Aorta (tissue), 5 donors: ENCODE measurements at places on chromosomes 3 and 15.
A peak's percentile ranks its signal among the peaks of the same experiment; 100 is the strongest.

DNA sequence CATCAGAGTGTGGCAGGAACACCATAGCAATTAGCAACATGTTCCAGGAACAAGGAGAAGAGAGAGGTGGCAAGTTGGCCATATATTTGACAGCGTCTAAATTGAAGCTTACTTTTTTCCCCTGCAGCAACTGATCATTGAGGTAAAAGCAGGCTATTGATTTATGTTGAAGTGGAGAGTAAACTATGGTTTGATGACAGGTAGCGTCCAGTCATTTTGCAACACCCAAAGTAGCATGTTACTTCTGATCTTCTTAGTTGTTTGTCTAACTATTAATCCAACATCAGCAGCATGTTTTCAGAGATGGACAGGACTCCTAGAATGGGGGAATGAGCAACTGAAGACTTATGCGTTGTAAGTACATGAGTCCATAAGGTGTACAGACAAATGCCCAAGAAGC is 225.8 kb downstream of the ZPLD1 start:
- DNase-seq: no peak

DNA sequence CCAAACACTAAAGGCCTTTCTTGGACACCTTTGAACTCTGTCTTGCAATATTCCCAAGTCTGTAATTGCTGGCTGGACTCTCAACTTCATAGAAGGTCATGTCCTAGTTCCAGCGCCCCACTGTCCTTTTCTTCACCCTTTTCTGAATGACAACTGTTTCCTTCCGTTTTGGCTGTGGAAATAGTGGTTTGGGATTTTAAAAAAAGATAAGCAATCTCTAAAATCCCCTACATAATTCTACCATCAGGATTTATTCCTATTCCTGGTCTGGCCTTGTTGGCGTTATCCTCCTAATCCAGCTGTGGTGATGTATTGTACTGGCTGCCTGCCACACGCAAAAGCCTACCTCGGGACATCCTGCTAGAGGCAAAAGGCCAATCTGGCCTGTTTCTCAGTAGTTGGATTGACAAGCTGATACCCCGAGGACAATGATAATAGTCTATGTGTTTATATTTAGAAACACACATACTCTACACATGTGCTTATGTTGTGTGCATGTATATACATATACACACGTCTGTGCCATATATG is 440.3 kb upstream of the DPH6 start:
- peak; percentile 55 for DNase-seq

DNA sequence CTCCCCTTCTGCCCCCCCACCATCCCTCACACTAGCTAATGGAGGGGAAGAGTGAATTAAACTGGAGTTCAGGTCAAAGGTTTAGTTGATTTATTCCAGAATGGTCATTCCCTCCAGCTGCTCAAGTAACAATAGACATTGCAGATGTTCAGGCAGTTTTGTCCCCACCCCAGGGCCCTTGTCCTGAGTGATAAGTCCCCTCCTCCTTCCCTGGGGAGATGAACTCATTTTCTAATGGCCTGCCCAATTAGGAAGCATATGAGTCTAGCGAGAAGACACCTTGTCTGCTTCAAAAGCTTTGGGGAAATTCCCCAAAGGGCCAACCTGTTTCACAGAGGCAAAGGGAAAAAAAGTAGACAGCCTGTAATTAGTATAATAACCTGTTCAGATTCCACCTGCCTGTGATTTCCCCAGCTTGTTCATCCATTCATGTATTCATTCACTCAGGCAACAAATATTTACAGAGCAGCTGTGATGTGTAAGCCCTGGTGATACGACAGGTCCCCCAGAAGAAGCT is 165.3 kb downstream of the SHQ1 start:
- DNase-seq: no peak

GRCh38 chr15:61172325-61172724 is 56.8 kb downstream of the RORA start:
- no peak for DNase-seq

DNA sequence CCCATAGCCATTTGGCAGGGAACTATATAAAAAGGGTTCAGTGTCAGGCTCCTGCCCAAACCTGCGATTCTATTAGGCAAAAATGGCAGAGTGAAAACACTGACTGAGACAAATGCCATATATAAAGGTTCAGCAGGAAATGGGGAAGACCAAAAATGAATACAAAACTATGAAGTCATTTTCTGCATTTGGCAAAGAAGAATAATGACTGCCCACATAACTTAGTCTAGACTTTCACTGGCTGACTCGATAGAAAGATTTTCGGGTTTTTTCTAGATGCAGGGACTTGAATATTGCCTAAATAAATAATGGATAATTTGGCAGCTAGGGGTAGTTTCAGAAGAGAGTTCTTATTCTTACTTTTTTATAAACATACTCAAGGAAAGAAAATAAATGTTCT is 178.0 kb downstream of the TPRG1 start:
- DNase-seq: no peak

DNA sequence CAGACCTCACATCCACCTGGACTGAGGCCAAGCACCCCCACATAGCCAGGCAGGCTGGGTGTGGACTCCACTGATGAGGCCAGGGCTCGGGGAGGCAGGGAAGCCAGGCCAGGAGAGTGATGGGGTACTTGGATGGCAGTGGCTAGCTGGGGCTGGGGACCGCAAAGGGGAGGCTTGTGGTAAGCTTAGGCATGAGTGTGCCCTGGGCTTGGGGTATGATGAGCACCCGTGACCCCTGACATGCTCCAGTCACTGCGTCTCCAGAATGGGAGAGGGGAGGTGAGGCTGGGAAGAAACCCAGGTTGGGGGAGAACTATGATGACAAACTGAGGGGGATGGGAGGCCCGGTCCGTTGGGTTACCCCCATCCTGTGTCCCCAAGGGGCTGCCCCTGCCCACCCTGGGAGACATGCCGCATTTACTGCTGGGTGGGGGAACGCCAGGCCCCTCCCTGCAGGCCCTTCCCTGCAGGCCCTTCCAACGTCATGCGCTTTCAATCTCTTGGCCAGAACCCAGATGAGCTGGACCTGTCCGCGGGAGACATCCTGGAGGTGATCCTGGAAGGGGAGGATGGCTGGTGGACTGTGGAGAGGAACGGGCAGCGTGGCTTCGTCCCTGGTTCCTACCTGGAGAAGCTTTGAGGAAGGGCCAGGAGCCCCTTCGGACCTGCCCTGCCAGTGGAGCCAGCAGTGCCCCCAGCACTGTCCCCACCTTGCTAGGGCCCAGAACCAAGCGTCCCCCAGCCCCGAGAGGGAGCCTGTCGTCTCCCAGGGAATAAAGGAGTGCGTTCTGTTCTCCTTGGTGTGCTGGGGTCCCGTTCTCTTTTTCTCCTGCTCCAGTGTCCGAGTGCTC is 34.1 kb downstream of the TSPAN3 start:
- DNase-seq: peak; percentile 65

DNA sequence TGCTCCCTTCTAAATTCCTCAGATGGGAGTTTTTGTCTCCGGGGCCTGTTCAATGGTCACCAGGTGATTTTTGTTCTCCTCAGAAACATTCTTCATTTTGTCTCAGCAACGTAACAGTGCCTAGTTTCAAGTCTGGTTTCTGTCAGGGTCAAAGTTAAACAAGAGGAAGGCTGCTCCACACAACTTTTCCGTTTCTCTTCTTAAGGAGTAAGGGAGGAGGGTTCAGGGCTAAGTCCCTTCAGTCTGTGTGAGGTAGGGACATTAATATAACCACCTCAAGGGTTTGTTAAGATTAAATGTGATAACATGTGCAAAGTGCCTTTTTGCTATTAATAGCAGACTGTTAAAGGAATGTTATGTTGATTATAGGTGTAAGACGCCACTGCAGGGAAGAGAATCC is 41.8 kb downstream of the HOMER2 start:
- DNase-seq: no peak

GRCh38 chr3:119562307-119562961 is 3.0 kb upstream of the CD80 start:
- DNase-seq: no peak

DNA sequence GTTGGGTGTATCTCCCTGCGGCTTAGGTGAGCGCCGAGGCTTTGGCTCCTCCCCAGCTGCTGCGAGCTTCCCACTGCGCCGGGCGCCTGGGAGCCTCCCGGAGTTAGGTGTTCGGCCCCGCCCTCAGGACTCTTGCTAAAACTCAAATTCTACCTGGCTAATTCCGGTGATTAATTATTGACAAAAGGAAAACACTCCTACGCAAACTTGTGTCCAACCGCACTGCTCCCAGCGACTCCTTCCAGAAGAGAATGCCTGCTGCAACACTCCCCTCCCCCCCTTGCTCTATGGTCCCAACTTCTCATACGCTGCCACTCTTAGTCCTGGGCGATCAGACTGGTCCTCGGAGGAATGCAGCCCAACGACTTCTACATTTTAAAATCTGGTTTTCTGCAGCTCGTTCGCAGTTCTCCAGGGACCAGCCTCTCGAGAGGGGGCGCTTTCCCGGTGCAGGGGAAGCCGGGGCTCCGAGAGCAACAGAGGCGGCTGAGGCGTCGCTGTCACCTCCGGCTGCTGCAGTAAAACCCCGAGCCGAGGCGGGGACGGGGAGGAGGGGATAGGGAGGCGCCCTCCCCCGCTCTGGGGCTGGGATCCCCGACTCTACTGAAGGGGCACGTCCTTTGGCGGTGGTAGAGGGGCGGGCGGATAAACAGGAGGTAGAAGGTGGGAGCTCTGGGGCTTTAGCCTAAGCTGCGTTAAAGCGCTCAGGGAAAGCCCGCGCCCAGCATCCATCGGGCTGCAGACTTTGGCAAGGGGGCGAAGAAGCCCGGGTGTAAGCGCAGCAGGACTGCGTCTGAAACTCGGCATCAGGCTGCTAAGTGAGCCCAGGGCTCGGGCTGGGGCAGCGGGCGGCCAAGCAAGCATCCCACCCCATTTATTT is at the start of gene SPTSSB:
TSS of gene SPTSSB (minus strand) at position 77 of the 880 bp plus-strand sequence. CDS start 25,194 bp downstream, outside the sequence.
- peak; percentile 79 for DNase-seq

- no peak for DNase-seq
Measured at GRCh38 chr3:48715174-48715800, 1.7 kb downstream of the IP6K2 start.

GRCh38 chr3:196323691-196324090 is 5.7 kb upstream of the DYNLT2B start:
- no peak for DNase-seq

GRCh38 chr3:65658401-65658800 is 380.3 kb downstream of the MAGI1 start:
- DNase-seq: no peak

- no peak for DNase-seq
Measured at GRCh38 chr3:125059488-125060245, 3.9 kb upstream of the HEG1 start.

- DNase-seq: no peak
Measured at GRCh38 chr15:72588096-72588495, 66.4 kb upstream of the GOLGA6B start.

- DNase-seq: no peak
Measured at GRCh38 chr3:158802409-158803268, 785 bp downstream of the MFSD1 start.

- DNase-seq: no peak
Measured at GRCh38 chr3:55518451-55518850, 31.3 kb upstream of the WNT5A start.

- no peak for DNase-seq
Measured at GRCh38 chr3:33071181-33071580, 25.8 kb downstream of the GLB1 start.

GRCh38 chr15:44580105-44580504 is 43.2 kb downstream of the EIF3J start:
- no peak for DNase-seq

GRCh38 chr3:141413391-141413790 is 45.1 kb downstream of the ZBTB38 start:
- no peak for DNase-seq

- no peak for DNase-seq
Measured at GRCh38 chr3:192022412-192022811, 561.4 kb downstream of the PYDC2 start.

DNA sequence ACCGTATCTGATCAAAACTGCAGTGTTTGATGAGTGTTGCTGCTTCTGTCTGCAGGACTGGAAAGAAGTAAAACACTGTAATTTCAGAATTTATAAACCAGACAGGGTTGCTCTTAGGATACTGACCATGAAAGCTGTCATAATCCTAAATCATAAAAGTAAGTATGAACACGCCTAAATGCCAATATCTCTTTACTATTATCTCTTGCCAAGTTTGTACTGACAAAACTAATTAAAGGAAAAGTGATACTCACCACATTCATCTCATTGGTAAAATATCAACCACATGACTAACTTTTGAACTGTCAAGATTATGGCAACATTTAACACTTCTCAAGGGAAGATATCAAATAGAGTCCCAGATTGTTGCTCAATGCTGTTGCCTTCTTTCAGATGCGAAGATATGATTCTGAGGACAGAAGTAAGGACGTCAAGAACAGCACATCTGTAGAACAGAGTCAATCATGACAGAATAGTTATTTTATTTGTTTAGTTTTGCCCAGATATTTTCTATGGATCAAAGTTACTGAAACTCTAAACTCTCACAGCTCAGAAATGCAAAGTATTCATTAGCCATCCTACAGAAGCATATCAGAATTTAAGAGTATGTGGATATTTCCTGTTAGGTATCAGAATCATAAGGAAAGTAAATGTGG is 61.4 kb upstream of the COL8A1 start:
- no peak for DNase-seq

DNA sequence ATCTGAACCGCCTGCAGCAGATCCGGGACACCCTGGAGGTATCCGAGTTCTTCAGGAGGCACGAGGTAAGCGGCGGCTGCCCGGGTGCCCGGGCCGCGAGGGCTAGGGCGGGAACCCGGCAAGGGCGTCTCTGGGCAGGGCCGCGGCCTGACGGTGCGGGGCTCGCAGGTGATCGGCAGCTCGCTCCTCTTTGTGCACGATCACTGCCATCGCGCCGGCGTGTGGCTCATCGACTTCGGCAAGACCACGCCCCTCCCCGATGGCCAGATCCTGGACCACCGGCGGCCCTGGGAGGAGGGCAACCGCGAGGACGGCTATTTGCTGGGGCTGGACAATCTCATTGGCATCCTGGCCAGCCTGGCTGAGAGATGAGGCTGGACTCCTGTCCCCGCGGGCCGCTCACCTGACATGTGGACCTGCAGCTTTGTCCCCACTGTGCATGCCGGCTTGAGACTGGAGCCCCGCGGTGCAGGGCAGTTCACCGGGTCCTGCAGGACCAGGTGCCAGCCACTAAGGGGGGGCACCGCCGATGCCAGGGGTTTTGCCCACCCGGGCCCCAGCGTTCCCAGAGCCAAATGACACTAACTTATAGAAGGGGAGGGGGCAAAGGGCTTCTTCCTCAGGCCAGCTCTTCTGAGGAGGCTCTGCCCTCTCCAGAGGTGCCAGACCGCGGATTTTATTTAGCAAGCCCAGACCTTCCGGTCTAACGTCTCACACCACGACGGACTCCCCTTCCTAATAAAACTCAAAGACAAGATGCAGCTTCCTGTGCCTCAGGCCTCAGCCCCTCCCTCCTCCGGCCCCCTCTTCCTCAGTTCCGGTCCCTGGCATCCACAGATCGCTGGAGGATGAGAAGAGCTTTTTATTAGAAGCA is 9.4 kb downstream of the ITPKA start:
- DNase-seq: no peak

DNA sequence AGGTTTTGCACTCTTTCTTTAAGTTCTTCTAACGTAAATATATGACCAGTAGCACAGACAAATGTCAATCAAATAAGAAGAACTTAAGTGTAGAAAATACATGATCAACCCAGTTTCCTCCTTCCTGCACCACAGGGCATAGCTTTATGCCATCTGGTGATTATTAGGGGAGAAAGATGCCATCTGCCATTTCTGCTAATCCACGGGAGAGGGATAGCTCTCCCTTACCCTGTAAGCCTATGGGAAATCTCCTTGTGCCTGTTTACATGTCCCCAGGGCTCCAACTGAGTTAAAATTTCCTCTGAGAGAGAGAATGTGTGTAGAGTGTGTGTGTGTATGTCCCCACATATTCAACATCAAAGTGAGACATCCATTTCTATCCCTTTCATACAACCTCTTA is 135.9 kb downstream of the RSL24D1 start:
- no peak for DNase-seq
